ENCODE measurements at places on chromosomes 7 and 10.

DNA sequence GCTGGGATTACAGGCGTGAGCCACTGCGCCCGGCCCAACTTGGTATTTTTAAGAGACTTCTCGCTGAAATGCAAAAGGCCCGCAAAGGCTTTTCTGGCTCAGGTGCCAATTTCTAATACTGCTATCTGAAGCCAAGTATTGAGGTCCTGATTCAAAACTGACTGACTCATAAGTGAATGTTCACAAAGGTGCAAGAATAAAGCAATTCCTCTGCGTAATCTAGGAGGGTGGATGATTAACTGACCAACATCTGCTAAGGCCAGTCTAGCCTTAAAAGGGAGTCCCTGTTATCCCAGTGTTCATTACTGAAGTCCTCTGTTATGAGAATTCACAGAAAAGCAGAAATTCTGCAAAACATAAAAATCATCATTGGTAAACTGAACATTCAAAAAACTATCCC, 111.4 kb downstream of the SRPK2 start:
- DNase-seq: no peak

- DNase-seq: no peak
Measured at GRCh38 chr7:148754912-148755311, 56.2 kb downstream of the CUL1 start.

GRCh38 chr7:16326106-16326505, 95.2 kb downstream of the CRPPA start:
- no peak for DNase-seq

DNA sequence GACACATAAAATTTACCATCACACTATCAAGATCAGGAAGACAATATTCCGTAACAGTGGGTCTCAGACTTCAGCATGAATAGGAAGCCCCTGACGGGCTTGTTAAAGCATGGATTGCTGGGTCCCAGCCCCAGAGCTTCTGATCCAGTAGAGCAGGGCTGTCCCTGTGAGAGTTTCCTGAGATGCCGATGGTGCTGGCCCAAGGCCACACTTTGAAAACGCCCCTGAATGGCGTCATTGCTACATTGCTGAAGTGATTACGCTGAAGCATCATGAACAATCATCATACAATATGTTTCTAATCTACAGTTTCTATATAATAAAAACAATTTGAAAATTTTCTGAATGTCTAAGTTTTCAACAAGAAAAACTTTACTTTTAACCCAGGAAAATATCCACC, 38.0 kb upstream of the TMEM72 start:
- DNase-seq: no peak

DNA sequence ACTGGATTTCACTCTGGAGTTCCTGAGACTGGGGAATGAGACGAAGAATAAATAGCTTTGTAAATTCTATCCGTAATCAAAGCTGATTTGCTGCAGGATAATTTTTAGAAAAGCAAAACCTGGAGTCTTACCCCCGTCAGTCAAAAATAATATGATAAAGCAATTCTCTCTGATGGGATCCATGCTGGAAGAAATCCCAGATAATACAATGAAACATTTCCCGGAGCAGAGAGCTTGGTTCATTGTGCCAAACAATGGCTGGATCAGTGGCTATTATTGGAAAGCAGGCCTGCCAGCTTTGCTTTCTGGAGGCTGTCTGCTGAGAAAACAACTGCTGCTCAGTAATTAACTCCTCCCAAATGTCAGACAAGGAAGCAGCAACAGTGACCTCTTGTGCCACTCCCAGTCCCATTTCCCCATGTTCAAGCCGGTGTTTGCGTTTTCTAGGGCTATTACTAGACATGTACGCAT, 609.4 kb upstream of the PCDH15 start:
- no peak for DNase-seq

GRCh38 chr10:123145542-123146012, 2.4 kb upstream of the HMX2 start:
- DNase-seq: no peak

GRCh38 chr7:94466516-94466915, 43.1 kb upstream of the CASD1 start:
- DNase-seq: no peak

- DNase-seq: no peak
Measured at GRCh38 chr10:118729641-118730258, 25.0 kb downstream of the CACUL1 start.

DNA sequence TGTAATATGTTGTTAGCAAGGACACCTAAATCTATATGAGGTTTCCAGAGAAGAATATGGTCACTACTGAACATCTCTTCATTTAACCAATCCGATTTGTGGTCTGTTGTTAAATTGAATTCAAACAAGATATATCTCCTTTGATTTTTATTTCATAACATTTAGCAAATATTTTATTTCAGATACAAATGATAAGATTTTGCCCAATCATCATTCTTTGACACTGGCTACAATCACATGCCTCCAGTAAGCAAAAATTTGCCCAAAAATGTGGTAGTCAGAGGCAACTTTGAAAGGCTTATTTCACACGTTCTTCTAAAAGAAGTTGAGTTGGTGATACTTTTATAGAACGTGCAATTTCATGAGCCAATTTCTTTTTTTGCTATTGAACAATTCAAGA, 44.7 kb upstream of the AGMO start:
- DNase-seq: no peak

- DNase-seq: no peak
Measured at GRCh38 chr7:140074780-140075179, 12.0 kb upstream of the PARP12 start.

DNA sequence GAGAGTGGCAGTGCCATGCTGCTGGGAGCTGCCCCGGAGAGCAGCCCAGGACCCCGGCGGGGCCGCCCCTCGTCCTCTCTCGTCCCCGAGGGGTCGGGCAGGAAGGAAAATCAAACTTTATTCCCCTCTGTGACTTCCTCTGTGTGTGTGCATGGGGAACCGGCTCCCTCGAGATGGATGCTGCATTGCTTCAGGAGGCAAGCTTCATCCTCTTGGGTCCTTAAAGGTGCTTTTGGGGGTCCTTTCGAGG, 726 bp downstream of the MCU start:
- DNase-seq: no peak

- no peak for DNase-seq
Measured at GRCh38 chr7:70237831-70238575, 639.7 kb downstream of the AUTS2 start.

DNA sequence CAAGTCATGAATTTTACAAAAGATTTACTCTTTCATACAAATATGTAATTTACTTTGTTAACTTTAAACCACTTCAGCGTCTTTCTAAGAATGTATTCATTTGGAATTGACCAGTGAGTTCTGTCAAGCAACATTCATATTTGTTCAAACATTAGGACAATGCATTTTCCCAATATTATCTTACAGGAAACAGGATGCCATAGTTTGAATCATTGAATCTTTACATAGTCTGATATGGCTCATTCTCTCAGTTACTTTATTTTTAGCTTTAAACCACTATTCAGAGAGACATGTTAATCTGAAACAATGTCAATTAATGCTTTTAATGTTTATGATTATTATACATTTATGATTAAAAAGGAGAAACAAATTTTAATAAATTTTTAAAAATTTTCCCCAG, 21.1 kb upstream of the MEOX2 start:
- DNase-seq: no peak

- DNase-seq: no peak
Measured at GRCh38 chr7:41306486-41306885, 396.4 kb downstream of the INHBA start.

DNA sequence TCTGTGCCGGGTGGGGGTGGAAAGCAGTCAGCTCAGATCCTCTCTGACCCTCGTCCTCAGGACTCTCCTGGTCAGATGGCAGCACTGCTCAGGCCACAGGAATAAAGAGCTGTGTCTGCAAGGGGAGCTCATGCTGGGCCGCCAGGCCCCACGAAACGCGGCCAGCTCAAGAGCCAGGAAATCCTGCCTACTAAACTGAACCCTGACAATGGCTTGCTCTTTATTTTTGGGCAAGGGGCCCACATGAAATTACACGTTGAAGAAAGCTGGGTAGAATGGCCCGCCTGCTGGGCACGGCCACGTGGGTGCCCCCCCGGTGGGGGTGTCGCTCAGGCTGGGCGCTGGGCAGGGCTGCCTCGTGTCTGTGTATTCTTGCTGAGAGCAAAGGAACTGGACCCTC, 103.0 kb downstream of the ITIH5 start:
- no peak for DNase-seq

DNA sequence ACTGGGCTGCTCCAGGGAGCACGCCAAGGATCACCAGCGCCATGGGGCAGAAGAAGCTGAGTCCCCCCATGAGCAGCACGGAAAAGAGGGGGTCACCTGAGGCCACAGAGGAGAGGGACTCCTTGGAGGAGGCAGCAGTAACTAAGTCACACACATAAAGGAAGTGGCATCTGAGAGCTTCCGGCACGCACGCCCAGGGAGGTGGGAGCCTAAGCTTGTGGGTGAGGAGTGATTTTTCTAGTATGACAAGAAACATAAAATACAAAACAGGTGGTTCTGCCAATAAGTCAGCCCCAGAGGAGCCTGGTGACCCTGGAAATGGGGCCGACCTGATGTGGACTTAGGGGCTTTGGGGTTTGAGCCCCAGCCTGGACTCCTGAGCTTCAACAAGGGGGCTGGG, 60.8 kb downstream of the CARD11 start:
- DNase-seq: peak; percentile 76

DNA sequence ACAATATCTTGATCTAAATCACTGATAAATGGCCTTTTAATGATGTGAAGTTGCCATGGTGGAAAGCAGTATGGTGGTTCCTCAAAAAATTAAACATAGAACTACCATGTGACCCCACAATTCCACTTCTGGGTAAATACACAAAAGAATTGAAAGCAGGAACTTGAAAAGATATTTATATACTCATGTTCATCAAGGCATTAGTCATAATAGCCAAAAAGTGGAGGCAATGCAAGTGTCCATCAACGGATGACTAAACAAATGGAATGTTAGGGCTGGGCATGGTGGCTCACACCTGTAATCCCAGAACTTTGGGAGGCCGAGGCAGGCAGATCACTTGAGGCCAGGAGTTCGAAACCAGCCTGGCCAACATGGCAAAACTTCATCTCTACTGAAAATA, 2.0 kb upstream of the DNAJC12 start:
- DNase-seq: no peak

DNA sequence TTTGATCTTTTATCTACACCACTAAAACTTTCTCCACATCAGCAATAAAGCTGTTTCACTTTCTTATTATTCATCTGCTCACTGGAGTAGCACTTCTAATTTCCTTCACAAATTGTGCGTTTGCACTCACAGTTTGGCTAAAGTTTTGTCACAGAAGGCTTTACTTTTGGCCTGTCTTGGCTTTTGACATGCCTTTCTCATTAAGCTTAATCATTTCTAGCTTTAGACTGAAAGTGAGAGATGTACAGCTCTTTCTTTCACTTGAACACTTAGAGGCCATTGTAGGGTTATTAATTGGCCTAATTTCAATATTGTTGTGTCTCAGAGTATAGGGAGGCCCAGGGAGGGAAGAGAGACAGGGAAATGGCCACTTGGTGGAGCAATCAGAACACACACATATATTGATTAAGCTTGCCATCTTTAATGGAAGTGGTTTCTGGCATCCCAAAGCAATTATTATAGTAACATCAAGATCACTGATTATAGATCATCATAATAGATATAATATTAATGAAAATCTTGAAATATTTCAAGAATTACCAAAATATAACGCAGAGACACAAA, 512.5 kb downstream of the ETV1 start:
- DNase-seq: no peak

- no peak for DNase-seq
Measured at GRCh38 chr10:13621931-13622330, 35.2 kb downstream of the PRPF18 start.

- DNase-seq: no peak
Measured at GRCh38 chr7:25429731-25430130, 201.4 kb upstream of the NPVF start.

- DNase-seq: peak; percentile 36
Measured at GRCh38 chr7:91085175-91085574, 179.1 kb upstream of the FZD1 start.

DNA sequence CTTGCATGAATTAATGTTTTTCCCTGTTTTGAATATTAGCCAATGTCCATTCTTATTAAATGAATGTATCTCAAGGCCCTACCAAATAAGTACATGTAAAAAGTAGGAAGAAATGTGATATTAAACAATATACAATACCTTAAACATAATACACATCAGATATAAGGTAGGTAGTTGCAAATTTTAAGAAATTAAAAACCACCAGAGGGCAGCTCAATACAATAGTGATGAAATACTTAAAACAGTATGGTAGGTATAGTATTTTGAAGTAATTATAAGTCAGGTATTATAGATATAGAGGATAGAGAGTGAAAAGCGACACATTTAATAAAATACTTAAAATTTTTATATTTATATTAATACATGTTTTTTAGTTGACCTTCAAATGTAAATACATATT, 43.6 kb upstream of the CDK14 start:
- no peak for DNase-seq

GRCh38 chr10:5735119-5735518, 50.5 kb downstream of the TASOR2 start:
- DNase-seq: no peak

- DNase-seq: no peak
Measured at GRCh38 chr7:117472335-117472734, 7.5 kb upstream of the CFTR start.

DNA sequence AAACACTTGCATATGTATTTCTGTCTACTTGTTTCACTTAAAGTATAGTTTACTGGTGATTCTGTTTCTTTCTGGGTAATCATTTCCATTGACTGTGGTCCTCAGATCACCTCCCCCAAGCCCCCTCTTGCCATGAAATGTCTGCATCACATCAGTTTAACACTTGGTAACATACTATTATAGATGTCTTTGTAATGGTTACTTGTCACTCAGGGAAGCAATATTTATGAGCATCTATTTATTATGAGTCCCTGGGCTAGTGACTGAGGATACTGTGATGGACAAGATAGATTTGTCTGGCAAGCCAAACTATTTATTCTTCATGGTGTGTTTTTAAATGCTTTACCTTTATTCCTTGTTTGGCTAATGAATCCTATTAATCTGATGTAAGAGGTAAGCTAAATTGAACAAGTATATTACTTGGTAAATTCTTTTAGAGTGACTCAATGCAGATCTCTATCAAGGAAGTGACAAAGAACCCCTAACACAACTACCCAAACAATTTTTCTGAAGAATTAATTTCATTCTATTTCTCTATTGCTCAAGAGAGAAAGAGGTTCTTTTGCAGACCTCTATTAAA, 270.9 kb downstream of the RELN start:
- DNase-seq: no peak

All from CD8-positive, alpha-beta memory T cell (primary cell).